ENCODE measurements at places on chromosomes 2 and 18. TPM values are rescaled to one million over a fixed set of nuclear protein-coding genes. Genes with fewer than 3 reads are reported as not detected.

The CAPN10 gene
- total RNA-seq = 20.1 TPM

The IL37 gene
- total RNA-seq = not detected

The GBX2 gene
- total RNA-seq = 2.2 TPM

The C2orf15 gene
- total RNA-seq = 0.99 TPM
